ENCODE measurements at places on chromosomes 1 and 21. TPM values are rescaled to one million over a fixed set of nuclear protein-coding genes. Genes with fewer than 3 reads are reported as not detected.
A peak's percentile ranks its signal among the peaks of the same experiment; 100 is the strongest.

Gene WNT4
- not detected for total RNA-seq

Gene NHLH1
- total RNA-seq = not detected

DNA sequence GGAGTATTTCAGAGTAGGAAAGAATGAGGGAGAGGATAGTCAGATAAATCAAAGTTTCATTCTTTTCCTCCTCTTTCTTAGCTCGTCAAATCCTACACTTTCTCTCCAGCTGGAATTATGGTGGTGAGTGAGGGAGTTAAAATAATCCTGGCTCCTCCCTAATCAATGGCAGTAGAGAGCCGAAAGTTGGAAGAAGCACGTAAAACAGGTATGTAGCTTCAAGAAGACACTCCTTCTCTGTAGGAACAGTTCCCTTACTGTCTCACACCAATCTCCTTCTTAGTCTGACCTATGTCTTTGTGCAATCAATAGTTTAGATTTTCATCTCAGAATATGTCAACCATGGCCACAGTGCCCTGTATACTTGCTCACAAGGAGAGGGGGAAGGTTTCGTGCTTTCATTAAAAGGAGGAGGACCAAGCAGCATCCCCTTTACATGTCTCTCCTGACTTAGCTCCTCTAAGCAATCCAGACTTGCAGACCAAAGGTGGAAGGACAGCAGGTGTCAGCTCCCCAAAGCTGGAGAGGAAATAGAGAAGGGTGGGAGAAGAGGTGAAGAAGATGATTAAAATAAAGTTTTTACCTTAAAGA lies 878 bp downstream of the MINDY1 start:
- DNase-seq = no peak

GRCh38 chr1:29297450-29297849 lies 61.1 kb downstream of the PTPRU start:
- DNase-seq = no peak

Gene DMBX1
- 0.07 TPM for total RNA-seq

GRCh38 chr1:101025283-101025656 lies 314 bp downstream of the DPH5 start:
- DNase-seq = no peak

Gene CHRM3
- 8.3 TPM for total RNA-seq

- DNase-seq = no peak
These were observed 4.4 kb downstream of the S100A8 start for GRCh38 chr1:153386500-153386901.

DNA sequence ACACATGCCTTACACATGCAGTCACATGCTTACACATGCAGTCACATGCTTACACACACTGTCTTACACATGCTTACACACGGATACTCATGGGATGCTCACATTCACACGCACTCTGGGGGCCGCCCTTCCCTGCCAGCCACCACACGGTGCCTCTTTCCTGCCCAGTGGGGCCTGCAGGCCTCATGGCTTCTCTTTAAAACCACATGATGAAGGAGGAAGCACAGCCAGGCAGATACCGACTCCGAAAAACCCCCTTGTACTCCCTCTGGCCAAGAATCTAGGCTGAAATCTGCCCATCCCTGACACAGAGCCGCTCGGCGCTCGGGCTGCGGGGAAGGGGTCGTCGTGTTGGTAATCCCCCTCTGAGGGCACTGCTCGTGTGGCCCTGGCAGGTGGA lies 113.0 kb downstream of the PRDM16 start:
- no peak for DNase-seq

Gene CFHR4
- total RNA-seq = 0.14 TPM

Gene MX1
- 30.0 TPM for total RNA-seq

DNA sequence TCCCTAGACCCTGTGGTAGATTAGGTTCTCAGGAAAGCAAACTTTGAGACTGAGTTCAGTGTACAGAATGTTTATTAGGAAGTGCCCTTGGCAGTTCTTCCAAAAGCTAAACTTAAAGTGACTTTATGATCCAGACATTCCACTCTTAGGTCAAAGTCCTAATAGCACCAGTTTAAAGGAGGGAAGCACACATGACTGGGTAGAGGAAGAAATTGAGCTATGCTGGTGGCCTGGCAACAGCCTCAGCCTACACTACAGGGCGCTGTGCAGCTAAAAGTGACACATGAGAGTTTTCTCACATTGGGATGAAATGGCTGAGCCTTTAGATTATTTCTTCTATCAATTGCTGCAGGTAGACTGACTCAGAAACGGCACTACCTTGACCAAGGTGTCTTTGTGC lies 280.4 kb downstream of the BRINP2 start:
- no peak for DNase-seq

DNA sequence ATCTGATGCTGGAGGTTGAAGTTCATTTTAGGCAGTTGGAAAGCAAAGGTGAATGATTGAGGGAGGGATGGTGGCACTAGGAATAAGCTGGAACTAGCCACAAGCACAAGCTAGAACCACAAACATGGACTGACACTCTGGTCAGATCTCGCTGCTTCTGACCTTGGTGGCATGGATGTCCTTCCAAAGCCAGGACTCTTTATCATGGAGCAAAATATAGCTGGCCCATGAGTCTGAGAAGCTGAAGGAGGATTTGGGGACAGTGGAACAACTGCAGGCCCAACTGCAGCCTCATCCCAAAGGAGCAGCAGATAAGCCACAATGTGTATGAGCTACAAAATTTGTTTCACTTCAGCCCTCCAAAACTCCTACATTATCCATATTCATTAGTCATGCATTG lies 35.5 kb downstream of the SRSF11 start:
- DNase-seq = no peak

- no peak for DNase-seq
These were observed 1.4 kb downstream of the FOXD2 start for GRCh38 chr1:47439017-47439818.

DNA sequence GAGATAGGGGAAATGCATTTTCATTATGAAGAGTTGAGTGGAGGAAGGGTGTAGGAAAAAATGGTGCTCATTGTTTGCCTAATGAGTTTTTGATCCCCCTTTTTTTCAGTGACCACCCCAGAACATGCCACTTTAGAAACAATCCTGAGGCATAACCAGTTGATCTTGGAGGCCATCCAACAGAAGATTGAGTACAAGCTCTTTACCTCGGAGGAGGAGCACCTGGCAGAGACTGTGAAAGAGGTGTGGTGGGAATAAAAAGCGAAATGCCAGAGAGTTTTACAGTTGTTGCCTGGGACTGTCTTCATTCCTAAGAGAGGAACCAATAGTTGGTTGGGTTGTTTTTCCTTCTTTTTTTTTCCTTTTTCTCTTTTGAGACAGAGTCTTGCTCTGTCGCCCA lies 54.3 kb upstream of the EPHA8 start:
- no peak for DNase-seq

DNA sequence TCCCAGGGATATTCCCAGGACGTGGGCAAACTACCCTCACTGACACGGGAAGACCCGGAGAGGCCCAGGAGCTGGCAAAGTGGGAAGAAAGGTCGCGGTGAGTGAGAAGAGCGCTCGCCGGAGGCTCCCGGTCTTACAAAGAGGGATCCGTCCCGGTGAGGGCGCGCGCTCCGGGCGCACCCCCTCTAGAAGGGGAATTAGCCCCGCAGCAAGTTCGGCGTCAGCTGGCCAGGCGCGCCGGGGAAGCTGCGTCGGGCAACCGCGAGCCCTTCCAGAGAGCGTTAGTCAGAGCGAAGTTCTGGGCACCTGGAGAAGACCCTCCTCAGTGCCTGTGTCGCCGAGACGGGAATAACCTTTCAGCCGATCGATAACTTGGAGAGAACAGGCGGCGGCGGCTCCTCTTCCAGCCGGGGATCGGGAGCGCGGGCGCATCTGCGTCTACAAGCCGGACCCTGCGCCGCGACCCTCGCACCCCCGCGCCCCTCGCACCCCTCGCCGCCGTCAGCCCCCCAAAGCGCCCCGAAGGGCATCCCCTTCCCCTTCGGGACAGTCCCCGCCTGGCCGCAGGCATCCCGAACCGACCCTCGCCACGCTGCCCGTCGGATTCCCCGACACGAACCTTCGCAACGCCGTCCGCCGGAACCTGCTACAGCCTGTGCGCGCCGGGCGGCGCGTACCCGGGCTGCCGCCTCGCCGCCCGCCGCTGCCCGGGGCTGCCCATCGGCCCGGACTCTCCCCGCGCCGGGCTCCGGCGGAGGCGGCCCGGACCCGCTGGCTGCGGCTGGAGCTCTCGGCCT lies 485 bp downstream of the SIPA1L2 start:
- peak; percentile 31 for DNase-seq

DNA sequence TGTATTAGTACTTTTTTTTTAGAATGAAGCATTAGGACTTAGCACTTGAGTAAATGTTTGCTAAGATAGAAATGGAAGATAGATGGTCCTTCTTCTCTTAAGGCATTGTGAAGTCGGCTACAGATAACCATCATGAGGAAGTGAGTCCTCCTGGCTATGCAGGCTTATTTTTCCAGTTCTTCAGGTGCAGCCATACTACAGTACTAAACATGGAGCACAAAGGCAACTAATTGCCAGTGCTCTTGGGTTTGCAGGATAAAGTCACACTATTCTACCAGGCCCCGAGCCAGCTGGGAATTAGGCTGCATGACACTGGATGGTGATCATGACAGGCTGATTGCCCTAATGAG lies 197.3 kb upstream of the SGIP1 start:
- no peak for DNase-seq

DNA sequence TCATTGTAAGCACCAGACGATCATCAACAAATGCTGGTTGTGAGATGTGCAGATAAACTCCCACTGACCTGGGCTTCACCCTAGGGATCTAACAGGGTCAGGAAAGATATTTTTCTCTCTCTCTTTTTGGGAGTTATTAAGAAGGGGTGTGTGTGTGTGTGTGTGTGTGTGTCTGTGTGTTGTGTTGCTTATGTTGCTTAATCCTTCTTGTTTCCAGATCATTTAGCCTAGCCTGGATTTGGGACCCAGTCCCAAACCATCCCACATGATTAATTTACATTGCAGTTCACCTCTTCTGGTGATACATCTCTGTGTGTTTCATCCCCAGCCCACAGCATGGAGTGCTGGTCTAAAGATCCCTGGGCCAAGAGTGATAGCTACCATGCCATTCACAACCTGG lies 122.8 kb upstream of the IPO9 start:
- no peak for DNase-seq

DNA sequence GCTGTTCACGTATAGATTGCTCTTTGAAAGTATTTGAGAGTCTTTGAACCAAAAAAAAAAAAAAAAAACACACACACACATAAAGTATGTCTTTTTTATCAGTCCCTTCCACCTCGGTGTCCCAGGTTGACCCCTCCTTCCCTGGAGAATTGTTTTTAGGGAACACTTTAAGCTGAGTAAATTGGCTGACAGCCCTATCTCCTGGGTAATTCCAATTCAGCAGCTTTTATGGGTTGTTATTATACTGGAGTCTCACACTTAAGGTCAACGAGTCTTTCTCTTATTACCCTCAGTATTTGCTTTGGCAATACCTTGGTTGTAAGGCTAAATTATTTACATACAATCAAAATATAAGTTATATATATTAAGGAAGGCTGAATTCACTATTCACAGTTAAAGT lies 69.4 kb downstream of the SLC30A10 start:
- DNase-seq = no peak

GRCh38 chr1:24714859-24715520 lies 30.3 kb upstream of the CLIC4 start:
- no peak for DNase-seq
